ENCODE measurements at places on chromosomes 5 and 9.

- no peak for DNase-seq
Observed at GRCh38 chr9:34998266-34998665, 8.7 kb downstream of the DNAJB5 start.

DNA sequence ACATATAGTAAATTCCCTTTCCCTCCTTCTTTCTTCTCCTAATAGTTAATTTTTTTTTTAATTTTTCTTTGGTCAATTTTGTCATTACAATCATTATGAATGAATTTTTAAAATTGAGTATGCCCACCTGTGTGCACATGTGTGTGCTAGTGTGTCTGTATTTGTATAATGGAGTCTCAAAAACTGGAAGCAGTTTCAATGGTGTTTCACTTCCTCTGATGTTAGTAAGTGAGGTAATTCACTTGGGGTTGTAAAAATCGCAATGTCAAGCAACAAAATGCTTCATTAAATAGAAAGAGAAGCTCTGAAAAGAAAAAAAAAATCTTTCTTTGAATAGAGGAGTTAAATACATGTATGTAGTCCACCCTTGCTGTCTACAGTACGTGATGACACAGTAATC lies 1467.6 kb upstream of the NUDT12 start:
- DNase-seq: no peak

- no peak for DNase-seq
Observed at GRCh38 chr5:145948921-145949320, 12.5 kb downstream of the SH3RF2 start.

DNA sequence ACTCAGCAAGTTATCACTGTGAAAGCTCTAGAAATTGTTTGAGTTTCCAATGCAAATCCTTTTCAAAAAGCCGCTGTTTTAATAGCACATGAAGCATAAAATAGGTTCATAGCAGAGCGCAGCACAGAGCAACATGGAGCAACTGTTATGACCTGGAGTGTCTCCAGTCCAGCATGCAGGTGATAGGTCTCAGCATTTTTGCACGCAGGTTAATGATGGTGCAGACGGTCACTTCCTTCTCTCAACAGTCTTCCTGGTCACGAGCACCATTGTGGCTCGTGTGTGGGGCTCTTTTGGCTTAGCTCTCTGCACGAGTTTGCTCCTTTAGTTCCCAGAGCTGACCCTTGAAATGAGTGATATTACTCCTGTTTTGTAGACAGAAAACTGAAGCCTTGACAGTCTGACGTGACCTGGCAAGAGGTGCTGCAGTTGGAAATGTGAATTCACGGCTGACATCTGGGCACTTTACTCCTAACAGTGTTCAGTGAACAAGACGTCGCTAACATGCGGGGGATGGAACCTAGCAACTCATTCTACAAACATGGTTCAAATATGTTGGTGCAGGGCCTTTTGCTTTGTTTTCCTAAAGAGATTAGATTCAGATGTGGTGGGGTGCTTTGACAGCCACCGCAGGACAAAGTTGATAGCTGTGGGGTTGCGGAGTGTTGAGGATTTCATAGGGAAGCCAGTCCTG lies 10.0 kb downstream of the TENT4A start:
- no peak for DNase-seq

DNA sequence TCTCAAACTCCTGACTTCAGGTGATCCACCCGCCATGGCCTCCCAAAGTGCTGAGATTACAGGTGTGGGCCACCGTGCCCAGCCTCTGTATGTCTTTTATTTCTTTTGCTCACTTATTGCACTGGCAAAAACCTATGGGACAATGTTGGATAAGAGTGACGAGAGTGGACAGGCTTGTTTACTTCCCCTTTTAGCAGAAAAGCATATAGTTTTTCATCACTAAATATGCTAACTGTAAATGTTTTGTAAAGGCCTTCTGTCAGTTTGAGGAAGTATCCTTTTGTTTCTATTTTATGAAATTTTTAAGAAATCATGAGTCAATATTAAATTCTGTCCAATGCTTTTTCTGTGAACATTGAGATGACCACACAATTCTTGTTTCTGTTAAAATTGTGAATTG lies 103.3 kb downstream of the AUH start:
- DNase-seq: no peak

DNA sequence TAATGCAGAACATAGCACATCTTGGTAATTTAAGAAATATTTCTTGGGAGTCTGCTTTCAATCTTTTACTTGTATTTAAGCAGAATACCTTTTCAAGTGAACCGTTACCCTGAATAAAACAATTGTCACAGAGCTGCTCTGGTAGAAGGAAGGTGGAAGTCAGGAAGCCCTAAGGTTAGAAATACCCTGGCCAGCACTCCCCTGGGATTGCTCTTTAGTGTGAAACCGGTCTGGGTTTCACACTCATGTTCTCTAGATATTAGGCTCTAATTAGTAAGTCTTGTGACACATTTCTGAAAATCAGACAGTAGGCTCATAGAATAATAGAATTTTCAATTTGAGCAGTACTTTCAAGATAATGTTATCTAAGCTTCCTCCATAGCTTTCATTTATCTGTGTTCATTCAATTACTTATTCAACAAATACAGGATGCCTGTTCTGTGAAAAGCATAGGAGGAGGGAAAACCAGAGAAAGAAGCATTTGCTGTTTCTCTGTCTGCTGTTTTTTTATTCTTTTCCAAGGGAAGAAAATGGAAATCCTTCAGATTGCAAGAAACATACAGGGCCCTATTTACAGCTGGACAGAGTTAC lies 825.5 kb downstream of the TLR4 start:
- no peak for DNase-seq

DNA sequence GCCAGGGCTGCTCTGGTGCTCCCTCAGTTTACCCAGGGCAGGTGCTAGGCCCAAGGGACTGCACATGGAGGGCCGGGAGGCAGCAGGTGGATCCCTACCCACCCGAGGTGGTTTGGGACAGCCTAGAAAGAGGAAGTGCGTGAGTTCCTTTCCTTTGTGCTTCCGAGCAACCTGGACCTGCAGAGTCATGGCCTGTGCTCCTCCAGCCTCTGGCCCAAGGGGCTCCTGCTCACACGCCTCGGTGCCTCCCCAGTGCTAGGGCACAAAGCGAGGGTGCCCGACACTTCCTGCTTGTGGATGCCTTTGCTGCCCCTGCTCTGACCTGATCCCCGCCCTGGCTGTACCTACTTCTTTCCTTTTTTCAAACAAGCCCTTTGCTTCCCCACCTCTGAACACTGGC lies 79.3 kb downstream of the RXRA start:
- DNase-seq: no peak

DNA sequence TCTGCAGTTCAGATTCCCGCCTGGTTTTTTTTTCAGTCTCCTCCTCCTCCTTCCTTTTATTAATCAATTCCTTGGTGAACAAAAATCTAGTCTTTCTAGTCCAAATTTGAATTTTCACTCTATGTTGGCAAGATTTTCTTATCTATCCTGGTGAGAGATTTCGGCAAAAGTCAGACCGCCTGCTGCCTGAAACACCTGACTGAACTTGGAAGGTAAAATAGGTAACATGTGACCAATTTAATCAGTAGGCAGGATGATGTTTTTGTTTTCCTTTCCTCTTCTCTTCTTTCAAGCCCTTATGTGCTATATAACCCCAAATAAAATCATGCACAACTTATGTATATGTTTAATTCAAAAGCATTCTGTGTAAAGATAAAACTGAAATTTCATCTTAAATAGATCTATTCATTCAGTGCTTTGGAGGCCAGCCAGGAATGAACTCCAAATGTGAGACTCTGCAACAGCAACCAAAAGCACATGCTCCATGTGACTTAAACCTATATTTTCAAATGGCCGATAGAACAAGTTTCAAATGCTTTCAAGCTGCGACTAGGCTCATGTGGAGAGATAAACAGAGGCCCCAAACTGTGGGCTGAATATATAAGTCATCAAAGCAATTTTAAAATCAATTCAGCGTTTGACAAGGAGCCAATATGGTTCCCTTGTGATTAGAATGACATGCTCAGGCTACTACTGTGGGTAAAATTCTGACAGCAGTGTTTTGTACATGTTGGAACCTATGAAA lies 100.4 kb upstream of the SEMA6A start:
- DNase-seq: no peak

- DNase-seq: no peak
Observed at GRCh38 chr5:173888473-173889131, 453 bp downstream of the CPEB4 start.

DNA sequence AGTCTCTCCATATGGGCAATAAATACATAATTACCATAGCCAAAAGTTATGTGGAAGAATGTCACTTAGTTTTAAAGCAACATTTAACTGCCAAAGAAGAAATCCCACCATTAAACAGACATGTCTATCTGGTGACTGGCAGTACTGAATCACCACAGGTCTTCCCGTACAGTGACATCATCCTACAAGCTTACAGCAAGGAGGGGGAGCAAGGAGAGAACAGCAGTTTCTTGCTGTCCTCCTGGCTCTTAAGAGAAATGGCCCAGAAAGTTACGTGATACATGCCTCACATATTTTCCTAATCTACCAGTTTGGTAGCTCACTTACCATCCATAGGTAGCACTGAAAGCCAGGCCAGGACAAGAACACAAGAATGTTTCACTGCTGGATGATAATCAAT lies 671.0 kb downstream of the DMRTA1 start:
- no peak for DNase-seq

DNA sequence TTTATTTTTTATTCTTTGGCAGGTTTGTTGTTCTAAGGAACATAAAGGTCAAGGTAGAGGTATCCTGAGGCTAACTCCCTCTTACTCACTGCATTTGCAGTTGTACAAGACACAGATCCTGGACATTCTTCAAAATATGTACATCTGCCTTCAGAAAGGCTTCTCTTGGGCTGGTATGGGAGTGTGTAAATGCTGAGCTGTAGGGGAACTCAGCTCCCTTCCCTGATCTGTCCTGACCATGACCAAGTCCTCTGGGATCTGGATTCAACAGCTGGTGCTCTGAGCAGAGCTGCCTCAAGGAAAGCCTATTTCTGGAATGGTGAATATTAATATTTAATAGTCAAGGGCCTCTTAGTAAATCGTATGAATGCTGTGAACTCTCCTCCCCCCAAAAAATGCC lies 117.4 kb downstream of the PRKACG start:
- no peak for DNase-seq

- DNase-seq: no peak
Observed at GRCh38 chr9:118414676-118415075, 710.5 kb downstream of the TLR4 start.

DNA sequence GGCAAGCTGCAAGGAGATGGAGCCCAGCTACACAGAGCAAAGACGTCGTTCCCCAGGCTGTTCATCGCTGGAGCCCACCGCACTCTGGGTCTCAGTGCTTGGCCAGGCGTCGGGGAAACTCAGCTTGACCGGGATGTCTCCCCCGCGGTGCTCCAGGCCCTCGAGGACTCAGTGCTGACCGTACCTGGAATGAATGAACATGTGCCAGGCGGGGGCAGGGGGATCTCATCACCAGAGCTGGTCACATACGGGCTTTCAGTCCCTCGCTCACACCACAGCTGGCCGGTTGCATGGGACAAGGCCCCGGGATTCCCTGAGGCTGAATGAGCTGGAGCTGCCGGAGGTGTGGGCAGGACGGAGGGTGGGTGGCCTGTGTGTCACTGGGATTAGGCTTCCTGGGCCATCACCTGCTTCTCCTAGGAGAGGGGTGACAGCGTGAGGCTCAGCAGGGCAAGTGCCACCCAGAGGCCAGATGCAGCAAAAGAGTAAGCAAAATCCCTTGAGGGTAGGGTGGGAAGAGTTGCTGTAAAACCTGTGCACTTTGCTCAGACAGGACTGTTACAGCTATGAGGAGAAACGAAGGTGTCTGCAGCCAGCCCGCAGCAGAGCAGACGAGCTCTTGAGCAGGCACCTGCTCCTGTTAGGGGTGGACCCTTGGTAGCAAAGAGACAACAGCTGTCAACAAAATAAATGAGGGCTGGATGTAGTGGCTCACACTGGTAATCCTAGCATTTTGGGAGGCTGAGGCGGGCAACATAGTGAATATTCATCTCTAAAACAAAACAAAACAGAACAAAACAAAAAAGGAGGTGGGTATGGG lies 70.7 kb upstream of the RAPGEF1 start:
- no peak for DNase-seq

DNA sequence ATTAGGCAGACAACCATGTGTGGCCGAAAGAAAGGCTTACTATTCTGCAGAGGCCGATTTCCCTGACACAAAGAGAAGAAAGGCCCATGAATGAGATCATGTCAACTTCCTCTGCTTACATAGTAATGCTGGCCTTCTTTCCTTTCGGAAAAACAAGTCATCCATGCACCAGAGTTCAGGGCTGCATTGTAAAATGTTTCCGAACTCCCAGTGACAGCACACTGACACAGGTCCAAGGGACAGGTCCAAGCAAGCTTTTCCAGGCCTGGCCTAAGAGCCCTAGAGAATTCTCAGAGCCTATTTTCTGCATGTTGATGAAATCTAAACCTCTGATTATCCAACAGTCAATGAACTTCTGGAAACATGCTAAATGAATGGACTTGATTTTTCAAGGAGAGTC lies 140.9 kb downstream of the ZNF608 start:
- no peak for DNase-seq

GRCh38 chr5:67437905-67438845 lies 241.6 kb upstream of the CD180 start:
- DNase-seq: no peak

DNA sequence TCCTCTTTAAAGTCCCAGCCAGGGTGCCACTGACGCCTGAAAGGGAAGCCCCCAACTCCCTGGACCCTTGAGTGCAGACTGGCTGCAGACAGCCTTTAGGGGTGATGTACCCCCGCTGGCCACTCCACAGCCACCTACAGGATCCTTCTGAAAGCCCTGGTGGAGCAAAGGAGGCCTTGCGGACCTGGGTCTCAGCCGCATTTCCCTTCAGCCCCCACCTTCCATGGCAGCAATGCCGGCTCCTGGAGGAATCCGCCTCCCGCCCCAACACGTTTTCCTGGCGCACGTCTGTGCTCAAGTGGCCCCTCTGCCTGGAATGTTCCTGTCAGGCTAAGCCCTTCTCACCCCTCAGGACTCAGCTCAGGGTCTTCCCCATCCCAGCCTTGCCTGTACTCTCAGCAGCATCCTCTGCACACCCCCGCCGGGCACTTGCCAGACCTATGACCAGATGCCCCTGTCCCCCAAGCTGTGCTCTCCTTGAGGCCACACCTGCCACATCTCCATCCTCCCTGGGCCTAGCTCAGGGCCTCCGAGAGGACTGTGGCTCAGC lies 134.1 kb upstream of the RAPGEF1 start:
- DNase-seq: no peak

GRCh38 chr5:82821846-82822633 lies 255.2 kb downstream of the TMEM167A start:
- no peak for DNase-seq

DNA sequence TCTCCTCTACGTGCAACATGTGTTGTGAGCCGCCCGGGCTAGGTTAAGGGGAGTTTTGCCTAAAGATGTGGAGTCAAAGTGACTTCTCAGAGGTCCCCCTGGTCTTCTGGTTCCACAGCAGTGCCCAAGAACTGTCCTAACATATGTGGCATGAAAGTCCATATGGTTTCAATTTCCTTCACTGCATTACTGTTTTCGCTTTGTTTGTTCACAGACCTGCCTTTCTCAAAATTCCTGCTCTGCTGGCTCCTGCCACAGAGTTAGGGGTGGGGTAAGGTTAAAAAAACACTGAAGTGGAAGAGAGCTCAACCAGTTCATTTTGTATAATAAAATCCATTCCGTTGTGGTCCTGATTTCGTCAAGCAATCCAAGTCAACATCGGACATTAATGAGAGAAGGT lies 289.4 kb downstream of the DMAC1 start:
- no peak for DNase-seq

GRCh38 chr9:81597419-81598122 lies 91.8 kb downstream of the TLE1 start:
- DNase-seq: no peak

Measured in KG1 (cell line).